Stimulated activated CD4-positive, alpha-beta T cell treated with anti-CD3 and anti-CD28 coated beads, Interleukin-1b, Interleukin-23, amount 100 ng/mL, for 24 hours (primary cell): ENCODE measurements at places on chromosomes 2 and 18.
A peak's percentile ranks its signal among the peaks of the same experiment; 100 is the strongest.

GRCh38 chr2:45614330-45614729 lies 3.3 kb upstream of the SRBD1 start:
- DNase-seq: no peak

GRCh38 chr2:149703281-149703680 lies 115.7 kb upstream of the MMADHC start:
- DNase-seq: no peak

DNA sequence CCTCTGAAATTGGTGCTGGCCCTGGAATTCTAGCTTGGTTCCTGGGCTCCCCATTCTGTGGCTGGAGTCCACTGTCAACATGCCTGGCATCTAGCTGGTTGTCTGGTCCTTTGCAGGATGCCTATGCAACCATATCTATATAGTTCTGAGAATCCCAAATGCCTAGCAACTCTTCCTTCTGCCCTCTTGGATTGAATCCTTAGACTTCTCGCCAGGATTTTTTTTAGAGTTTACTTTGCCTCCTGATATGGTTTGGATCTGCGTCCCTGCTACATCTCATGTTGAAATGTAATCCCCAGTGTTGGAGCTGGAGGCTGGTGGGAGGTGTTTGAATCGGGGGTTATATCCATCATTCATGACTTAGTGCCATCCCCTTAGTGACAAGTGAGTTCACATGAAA lies 65.0 kb upstream of the LYPD1 start:
- DNase-seq: no peak

DNA sequence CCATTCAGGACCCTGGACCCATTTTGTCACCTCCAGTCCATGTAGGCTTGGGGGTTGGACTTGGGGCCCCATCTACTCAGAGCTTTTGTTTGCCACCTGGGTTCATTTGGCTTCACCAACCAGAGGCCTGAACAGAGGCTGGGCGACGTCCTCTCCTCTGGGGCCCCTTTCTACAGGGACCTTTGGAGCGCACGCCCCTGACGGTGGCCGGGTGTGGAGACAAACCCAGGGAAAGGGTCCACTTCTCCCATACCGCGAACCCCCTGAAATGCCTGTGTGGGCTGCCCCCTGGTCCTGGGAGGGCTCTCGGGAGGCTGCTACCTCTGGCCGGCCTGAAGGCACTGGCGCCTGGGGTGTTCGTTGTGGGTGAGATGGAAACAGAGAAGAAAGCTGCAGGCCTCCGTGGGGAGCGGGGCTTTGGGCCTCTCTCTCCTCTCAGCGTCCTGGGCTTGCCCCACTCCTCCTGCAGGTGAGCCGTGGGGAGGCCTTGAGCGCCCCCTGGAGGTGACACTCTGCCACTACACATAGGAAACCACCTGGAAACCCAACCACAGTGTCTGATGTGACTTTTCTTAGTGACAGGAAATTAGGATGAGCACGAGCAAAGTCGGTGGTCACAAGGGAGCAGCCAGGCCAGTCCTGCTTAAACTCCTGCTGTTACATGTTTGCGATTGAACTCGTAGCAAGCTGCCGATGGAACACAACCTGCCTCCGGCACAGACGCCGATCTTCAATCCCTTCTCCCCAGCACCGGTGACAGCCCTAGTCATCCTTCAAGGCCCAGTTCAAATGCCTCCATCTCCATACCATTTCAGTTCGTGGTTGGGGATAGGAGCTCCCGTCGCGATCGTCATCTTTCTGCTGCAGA lies 12.0 kb upstream of the NTSR2 start:
- DNase-seq: peak; percentile 36

DNA sequence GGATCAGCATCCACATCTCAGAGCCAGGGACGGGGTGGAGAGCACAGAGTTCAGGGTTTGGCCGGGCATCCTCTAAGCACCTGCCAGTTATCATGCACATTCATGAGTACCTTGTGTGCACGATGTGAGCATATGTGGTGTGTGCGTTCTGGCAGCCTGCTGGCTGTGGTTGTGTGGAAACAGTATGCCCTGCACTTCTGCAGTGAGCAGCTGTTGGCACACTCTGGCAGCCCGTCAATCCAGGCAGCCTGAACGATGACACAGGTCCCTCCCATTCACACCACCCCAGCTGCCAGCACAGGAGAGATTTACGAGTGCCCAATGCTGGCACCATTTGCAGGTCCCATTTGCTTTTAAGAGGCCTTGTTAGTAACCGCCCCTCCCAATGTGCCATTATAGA lies 74.2 kb downstream of the CD8B2 start:
- DNase-seq: no peak

DNA sequence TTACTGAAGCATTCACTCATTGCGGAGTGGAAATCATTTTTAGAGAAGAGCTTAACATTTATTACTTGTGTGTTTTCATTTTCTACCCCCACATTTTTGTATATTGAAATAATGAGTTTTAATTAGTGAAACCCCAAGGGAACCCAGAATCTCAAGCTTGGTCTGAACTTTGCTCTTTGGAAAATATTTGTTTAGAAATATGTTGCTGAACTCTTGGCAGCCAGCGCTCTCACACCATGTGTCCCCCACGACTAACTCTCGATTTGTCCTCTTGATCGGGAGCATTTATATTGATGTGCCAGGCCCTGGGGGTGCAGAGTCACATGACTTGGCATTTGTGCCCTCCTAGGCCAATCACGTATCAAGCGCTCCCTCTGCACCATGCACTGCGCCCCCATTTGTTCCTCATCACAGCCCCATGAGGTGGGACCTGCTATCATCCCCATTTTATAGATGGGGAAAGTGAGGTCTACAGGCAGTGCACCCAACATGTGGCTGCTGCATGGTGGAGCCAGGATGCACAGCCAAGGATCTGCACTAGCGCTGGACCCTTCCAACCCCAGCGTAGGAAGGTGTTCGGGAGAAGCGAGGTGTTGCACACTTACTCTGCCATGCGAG lies 149.7 kb downstream of the NCK2 start:
- no peak for DNase-seq

DNA sequence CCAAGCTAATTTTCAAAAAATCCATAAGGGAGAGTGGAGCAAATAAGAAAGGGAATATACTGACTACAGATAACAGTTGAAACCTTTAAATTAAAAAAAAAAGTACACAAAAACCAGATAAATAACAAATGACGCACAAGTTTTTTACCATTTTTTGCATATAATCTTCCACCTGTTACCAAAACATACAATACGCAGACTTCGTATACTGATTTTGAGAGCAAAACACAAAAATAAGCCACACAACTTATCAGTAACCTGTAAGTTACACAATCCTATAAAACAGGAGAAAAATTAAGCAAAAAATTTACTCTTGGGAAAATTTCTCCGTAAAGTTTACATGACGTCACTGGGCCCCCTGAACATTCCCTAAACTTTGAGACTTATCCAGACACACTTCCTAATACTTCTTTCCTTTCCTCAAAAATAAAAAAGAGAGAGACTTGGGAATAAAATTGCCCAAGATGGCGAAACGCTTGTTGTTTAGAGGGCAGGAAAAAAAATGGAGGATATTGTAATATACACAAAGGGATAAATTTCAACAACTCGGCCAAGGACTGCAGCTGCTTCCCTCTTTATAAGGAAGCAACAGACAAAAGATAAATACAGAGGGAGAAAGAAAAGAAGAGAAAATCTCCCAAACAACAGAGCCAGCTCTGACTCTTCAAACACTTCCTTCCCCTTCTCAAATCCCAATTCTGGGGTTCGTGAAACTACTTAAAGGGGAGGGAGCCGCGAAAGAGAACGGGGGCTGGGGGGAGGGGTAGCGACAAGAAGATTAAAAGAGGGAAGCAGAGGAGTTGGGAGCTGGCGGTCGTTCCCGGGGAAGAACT lies 1.6 kb downstream of the BAZ2B start:
- DNase-seq: no peak

DNA sequence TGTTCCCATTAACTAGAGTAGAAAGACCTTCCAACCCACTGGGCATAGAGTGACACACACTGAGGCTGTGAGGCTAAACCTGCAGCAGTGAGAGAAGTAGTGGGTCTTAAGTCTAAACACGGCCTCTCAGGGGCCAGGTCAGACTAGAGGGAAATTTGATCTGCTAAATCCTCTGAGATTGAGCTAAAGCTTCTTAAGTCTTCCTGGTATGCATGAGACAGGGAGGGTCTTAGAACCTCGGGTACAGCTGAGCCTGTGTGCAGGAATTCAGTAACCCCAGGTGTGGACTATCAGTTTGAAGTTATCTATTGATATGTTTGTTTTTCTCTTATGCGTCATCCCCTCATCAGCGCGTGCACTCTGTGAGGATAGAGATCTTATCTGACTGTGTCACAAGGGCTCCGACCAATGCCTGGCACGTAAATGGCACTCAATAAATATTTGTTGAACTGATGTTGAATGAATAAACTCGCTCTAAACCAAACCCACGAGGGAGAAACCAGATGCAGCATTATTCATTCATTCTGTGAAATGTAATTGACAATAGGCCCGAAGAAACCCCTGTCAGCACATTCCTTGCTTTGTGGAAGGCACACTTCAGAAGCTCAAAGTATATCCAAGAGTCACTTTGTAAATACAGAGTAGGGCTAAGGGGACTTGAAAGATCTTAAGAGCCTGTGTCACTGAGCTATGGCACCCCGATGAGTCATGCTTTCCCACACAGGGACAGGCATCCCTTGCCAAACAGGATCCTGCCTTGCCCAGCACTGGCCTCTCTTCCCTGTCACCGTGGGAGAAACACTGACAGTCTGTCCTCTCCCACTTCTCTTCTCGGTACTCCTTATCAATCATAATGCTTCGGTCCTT lies 21.7 kb upstream of the RAB10 start:
- DNase-seq: no peak

DNA sequence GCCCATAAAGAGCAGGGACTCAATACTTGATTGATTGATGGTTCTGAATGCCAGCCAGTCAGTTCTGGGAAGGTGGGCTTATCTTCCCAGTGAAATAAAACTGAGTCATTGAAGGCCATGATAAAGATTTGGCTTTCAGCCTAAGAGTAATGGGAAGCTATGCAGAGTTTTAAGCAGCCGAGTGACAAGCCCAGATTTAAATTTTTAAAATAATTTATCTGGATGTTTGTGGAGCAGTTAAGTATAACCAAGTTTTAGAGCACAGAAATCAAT lies 122.8 kb downstream of the RAPGEF4 start:
- DNase-seq: no peak

- DNase-seq: no peak
Observed at GRCh38 chr2:99670768-99671734, 181.2 kb upstream of the REV1 start.

GRCh38 chr2:58512878-58513277 lies 271.8 kb upstream of the FANCL start:
- no peak for DNase-seq

GRCh38 chr2:234292205-234292961 lies 204.5 kb downstream of the ARL4C start:
- no peak for DNase-seq

- DNase-seq: no peak
Observed at GRCh38 chr2:129918604-129919003, 60.9 kb upstream of the RAB6C start.

GRCh38 chr18:75441896-75442295 lies 14.4 kb upstream of the SMIM21 start:
- DNase-seq: no peak
